HAP-1 (cell line): ENCODE measurements at places on chromosomes 12 and 14.

DNA sequence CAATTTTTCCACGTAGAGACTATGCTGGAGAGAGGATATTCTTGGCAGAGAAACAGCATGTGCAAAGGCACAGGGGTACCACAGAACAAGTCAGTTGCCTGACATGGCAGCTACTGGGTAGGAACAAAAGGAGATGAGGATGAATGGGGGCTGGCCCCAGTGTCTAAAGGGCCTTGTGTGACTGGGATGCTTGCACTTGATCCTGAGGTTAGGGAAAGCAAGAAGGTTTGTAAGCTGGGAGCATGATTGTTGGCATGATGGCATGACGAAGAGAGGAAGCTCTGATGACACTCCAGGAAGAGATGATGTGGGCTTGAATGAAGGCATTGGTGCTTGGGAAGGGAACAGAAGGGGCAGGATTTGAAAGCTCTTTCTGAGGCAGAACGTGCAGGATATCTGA, 139.1 kb downstream of the ZFP36L1 start:
- DNase-seq = no peak

- no peak for DNase-seq
Observed at GRCh38 chr12:9235519-9235918, 27.3 kb upstream of the PZP start.

GRCh38 chr12:89200217-89200616, 152.1 kb downstream of the DUSP6 start:
- no peak for DNase-seq

- no peak for DNase-seq
Observed at GRCh38 chr14:88181072-88181471, 142.0 kb downstream of the KCNK10 start.

DNA sequence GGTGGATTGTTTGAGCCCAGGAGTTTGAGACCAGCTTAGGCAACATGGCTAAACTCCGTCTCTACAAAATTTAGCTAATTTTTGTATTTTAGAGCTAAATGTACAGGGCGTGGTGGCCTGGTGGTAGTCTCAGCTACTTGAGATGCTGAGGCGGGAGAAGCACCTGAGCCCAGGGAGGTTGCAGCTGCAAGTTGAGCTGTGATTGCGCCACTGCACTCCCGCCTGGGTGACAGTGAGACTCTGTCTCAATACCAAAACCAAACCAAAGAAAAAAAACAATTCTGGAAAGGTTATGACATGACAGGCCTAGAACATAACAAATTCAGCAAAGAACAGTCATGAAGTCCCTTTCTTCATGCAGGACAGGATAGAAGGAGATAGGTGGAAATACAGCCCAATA, 25.7 kb downstream of the WDR89 start:
- DNase-seq = no peak
